ENCODE measurements at places on chromosomes 3 and 15. TPM values are rescaled to one million over a fixed set of nuclear protein-coding genes. Genes with fewer than 3 reads are reported as not detected.

Gene AHSG
- not detected for total RNA-seq

Gene NPAP1
- not detected for total RNA-seq

Gene MKRN2OS
- not detected for total RNA-seq

Gene NOX5
- total RNA-seq: not detected

Gene ROPN1B
- total RNA-seq: not detected

Gene GOLGA8N
- 0.34 TPM for total RNA-seq

Gene ST8SIA2
- total RNA-seq: not detected

Gene PRKAR2A
- total RNA-seq: 33.2 TPM

Gene CHST13
- total RNA-seq: not detected

Gene ACP3
- not detected for total RNA-seq

Gene KIF23
- total RNA-seq: 49.0 TPM

Gene ZNF660
- 0.49 TPM for total RNA-seq

Gene MUC13
- not detected for total RNA-seq

Gene PTPRG
- 24.6 TPM for total RNA-seq

Gene P3H2
- total RNA-seq: 19.0 TPM

Gene GRK7
- total RNA-seq: not detected

Gene ARPP21
- total RNA-seq: not detected

Gene SEC61A1
- total RNA-seq: 228 TPM

Gene ZSCAN29
- total RNA-seq: 5.8 TPM

Gene AADAC
- 0.87 TPM for total RNA-seq

Gene SMCO1
- total RNA-seq: not detected

Gene KCNMB3
- 1.4 TPM for total RNA-seq

Gene ITGA11
- 1.3 TPM for total RNA-seq

Gene HGD
- 0.20 TPM for total RNA-seq

Gene PPARG
- 20.1 TPM for total RNA-seq

Gene SUSD5
- 4.3 TPM for total RNA-seq

Gene ACOX2
- total RNA-seq: not detected

Gene SI
- total RNA-seq: not detected

Gene GRIP2
- not detected for total RNA-seq

Gene NGRN
- 64.3 TPM for total RNA-seq

Gene MUSTN1
- not detected for total RNA-seq

Gene GOLGA8J
- not detected for total RNA-seq

Gene EIF5A2
- 4.9 TPM for total RNA-seq

Gene MEGF11
- total RNA-seq: not detected

Gene HRG
- not detected for total RNA-seq
